Left cardiac atrium (tissue), 4 donors: ENCODE measurements at places on chromosomes 7 and 10. TPM values are rescaled to one million over a fixed set of nuclear protein-coding genes. Genes with fewer than 3 reads are reported as not detected.

AEBP1 gene
- 65.0 TPM for total RNA-seq

DNA sequence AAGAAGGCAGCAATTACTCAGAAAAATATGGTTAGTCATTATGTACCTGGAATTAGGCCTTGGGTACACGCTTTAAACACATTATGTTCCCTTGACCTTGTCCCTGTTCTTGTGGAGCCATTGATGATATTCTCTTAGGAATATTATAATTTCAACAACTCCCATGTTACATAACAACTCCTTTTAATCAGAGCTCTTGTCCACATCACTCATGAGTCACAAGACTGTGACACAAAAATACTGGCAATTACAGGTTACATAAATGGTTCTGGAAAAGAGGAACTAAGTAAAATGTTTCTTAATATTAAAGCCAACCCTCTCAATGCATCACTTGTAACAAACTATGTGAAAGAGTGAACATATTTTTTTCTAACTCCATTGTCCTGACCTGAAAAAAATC is 143.8 kb upstream of the PCLO start:
- no peak for DNase-seq

DNA sequence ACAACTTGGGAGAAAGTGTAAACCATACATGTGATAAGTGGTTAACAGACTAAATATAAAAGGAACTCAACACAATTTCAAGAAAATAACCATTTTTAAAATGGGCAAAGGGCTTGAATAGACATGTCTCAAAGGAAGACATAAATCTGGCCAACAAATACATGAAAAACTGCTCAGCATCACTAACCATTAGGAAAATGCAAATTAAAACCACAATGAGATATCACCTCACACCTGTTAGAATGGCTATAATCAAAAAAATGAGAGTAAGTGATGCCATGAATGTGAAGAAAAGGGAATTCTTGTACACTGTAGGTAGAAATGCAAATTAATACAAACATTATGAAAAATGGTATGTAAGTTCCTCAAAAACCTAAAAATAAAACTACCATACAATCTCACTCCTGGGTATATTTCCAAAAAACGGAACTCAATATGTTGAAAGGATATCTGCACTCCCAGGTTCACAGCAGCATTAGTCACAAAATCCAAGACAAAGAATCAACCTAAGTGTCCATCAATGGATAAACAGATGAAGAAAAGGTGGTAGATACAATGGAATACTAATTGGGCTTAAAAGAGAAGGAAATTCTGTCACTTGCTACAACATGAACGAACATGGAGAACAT is 5.6 kb downstream of the SNX13 start:
- no peak for DNase-seq

- DNase-seq = no peak
Measured at GRCh38 chr10:102113261-102113955, 6.8 kb downstream of the LDB1 start.

GRCh38 chr10:46037107-46037825 is 6.8 kb upstream of the NCOA4 start:
- DNase-seq = no peak

- no peak for DNase-seq
Measured at GRCh38 chr10:132423966-132424861, 27.2 kb downstream of the PWWP2B start.

DNA sequence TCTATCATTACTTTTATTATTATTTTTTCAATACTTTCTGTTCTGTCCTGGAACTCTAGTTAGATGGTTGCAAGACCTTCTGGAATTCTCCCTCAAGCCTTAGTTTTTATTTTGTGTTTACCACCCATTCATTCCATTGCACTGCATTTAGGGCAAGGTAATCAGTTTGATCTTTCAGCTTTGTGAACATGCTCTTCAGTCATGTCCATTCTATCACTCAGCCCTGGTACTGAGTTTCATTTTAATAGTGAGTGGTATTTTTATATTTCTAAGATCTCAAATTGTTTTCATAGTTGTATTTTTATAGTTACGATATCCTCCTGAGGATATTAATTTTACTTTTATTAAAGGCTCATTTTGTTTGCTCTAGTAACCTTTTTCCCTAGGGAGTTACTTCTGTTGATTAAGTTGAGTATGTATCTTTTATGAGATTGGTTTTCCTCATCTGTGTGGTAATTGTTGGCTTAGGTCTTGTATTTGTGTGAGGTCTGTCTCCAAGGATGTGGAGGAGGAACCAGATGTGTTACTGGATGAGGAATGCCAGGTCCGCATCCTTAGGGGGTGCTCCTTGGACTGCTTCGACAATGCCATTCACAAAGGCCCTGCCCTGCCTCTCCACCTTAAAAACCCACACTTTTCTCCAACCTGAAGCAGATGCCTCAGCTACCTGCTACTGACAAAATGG is 46.7 kb upstream of the RAB18 start:
- no peak for DNase-seq

GRCh38 chr7:70700941-70701425 is 431.0 kb upstream of the GALNT17 start:
- DNase-seq = no peak

DNA sequence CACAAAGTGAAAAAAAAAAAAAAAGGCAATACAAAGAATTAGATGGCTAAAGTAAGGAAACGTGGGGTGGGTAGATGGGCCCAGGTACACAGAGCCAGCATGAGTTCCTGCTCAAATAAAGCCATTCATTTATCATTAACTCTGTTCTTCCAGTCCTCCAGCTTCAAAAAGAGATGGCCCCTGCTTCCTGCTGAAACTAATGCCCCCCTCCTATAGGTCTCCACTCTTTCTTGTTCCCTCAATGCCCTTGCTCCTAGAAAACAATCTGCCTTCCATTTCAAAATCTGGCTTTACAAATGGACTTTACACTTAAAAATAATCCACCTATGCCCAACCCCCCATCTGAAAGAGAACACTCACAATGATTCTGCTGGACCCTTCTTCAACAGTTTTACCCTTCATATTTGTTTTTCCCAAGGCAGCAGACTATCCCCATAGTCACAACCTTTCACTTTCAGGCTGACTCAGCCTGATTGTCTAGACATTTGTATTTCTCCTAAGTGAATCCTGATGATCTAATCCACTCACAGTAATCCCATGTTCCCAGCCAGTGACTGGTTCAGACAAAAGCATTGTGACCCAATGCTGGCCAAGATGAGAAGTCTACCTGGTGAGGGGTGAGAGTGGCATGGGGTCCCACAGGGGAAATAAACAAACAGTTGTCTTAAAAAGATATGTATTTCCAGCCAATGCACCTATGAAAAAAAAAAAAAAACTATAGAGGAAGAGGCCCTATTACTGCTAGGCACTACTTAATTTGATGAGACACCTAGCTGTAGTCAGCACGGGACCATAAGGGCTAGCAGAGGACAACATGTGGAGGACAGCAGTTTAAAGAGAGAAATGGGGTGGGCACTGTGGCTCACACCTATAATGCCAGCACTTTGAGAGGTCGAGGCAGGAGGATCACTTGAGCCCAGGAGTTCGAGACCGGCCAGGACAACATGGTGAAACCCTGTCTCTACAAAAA is 74.6 kb upstream of the GRID1 start:
- DNase-seq = no peak

- DNase-seq = no peak
Measured at GRCh38 chr10:101444058-101444898, 90.3 kb downstream of the BTRC start.

GRCh38 chr7:118771672-118772071 is 547.2 kb downstream of the ANKRD7 start:
- no peak for DNase-seq

VSIR gene
- 65.3 TPM for total RNA-seq

DNA sequence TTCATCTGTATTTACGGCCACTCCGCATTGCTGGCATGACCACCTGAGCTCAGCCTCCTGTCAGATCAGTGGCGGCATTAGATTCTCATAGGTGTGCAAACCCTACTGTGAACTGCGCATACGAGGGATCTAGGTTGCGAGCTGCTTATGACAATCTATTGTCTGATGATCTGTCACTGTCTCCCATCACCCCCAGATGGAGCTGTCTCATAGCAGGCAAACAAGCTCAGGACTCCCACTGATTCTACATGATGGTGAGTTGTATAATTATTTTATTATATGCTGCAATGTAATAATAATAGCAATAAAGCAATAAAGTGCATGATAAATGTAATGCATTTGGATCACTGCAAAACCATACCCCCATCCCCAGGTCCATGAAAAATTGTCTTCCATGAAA is 1172.9 kb upstream of the AUTS2 start:
- no peak for DNase-seq

DNA sequence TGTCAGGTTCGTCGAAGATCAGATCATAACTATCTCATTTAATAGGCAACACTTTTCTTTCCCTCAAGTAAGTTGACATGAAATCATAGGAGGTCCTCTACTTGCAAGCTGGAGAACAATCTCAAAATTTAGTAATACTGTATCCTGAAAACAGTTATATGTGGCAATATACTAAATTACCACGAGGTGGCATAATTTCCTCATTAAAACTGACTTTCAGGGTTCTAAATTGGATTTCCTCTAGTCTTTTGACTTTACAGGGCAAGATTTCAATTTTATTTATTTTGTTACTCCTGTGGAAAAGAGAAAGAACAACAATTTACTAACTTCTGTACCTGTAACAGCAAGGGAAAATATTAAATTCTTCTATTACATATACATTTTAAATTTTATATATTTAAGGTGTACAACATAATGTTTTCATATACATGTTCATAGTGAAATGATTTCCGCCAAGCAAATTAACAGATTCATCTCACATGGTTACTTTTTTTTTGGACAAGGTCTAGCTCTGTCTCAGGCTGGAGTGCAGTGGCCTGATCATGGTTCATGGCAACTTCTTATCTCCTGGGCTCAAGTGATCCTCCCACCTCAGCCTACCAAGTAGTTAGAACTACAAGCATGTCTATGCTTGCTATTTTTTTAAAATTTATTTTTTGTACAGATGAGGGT is 53.4 kb upstream of the CYP2C18 start:
- no peak for DNase-seq

GRCh38 chr10:79116368-79116767 is 47.6 kb downstream of the ZMIZ1 start:
- no peak for DNase-seq

DNA sequence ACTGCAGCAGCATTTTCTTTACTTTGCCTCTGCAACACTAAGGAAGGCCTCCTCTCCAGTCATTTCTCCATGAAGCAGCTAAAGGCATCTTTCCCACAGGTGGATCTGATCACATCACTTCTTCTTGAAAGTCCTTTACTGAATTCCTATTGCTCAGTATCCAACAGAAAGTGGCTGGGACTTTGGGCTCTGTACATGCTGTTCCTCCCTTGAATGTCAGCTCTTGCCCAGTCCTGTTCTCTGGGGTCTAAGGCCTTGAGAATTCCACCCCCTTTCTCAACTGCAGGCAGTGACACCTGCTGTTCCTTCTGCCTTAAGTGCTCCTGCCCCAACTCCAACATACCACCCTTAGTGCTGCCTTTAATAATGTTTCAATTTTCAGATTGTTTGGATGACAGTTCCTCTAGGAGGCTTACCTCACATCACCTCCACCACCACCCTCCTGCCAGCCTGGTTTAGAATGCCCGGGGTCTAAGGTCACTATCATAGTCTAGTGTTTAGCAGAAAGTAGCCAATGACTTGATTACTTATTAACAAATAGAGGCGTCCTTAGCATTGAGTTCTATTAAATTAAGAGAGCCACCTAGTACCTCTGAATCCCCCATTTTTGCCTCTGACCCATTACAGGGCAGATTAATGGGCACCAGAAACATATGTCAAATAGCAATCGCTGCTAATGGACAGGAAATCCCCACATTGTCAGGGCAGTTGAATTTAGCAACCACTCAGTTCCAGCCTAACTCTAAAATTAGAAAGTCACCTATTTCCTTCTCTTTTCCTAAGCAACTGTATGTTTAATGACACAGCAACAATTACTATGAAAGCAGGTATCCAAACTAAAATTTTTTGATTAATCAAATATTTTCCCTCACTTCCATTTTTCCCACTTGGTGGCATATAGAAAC is 11.4 kb downstream of the INHBA start:
- DNase-seq = no peak

CAMK2B gene
- total RNA-seq = 75.8 TPM

DNA sequence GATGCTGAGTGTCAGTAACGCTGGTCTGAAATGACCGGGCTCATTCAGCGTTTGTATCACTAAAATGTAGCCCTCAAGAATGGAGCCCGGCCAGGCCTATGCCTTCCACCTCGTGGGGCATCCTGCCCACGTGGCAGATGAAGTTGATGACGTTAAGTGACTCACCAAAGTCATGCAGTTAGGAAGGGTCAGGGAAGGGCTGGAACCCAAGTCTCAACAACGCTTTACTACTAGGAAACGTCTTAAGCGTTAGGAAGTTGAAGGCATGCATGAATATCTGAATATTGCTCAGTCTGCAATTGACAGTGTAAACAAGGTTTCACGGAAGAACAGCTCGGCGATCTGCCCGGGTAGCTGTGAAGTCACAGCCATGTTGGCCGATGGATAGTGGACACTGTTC is 14.0 kb upstream of the UBE3C start:
- no peak for DNase-seq

DNA sequence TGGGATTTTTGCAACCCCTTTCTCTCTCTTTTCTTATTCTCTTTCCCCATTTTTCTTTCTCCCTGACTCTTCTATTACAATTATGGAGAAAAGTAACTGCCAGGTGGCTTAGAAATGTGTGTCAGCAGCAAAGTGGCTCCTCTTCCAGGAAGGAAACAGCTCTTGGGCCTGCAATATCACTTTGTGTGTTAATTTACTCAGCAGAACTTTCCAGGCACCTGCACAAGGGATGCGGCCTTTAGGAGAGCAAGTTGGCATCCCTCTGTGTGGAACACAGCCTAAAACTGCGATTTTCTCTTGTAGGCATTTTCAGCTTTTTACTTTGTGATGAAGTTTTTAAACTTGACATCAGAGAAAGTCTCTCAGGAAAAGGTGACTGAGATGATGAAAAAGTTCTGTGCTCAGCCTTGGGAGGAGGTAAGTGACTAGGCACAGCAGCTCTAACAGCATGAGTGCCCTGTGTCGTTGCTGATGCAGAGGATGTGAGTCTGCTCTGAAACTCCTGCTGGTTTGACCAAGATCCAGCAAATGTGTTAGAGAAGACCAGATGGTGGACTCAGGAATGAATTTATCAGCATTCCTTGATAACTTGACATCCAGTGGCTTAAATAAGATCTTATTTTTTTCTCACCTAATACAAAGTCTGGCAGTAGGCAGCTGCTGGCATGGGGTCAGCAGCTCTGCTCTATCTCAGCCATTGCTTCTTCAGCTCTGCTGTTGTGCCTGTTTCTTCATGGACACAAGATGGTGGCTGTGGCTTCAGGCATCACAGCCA is 47.4 kb upstream of the CC2D2B start:
- no peak for DNase-seq

DNA sequence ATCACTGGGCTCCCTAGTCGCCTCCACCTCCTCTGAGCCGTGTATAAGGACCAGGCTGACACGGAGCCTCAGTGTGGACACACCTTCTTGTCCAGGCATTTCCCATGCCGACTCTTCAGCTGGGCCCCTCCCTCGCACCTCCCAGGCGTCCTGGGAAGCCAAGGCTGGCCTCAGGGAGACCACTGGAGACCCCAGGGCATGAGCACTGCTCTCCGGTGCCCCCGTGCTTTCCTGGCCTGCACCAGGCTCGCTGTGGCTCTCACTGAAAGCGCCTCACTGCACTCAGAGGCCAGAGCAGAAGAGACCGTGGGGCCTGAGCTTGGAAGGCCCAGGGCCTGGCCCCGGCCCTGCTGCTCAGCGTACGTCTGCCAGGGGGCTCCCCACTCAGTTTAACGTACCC is 31.4 kb downstream of the LRRC27 start:
- DNase-seq = no peak
